ENCODE measurements at places on chromosomes 1 and 21.

- DNase-seq: no peak
Observed at GRCh38 chr1:208724079-208724478, 479.9 kb upstream of the PLXNA2 start.

- no peak for DNase-seq
Observed at GRCh38 chr1:94227624-94228023, 9.8 kb downstream of the ARHGAP29 start.

DNA sequence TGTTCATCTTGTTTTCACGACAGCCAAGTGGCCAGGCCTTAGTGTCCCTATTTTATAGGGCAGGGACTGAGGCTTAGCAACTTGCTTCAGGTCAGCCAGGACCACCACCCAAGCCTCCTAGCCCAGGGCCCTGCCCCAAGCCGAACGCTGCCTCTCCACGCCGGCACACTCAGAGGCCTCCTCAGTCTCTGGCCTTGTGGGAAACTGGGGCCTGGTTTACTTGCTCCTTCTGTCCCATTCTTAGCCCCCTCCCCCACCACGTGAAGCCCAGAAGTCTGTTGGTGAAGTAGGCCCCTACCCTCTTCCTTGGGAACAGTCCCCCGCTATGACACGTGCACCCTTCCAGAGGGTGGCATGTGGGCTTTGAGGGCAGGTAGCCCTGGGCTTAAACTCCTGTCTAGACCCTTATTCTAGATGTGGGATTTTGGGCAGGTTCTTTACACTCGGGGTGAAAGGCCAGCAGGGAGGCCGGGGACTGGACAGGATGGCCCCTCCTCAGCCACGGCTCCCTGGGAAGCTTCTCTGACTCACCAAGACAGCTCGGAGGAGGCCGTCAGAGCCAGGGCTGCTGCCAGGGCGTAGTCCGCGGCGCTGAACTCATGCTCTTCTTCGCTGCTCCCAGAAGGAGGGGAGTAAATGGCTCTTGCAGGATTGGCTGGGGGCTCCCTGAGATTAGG is 4.3 kb downstream of the MYOM3 start:
- DNase-seq: no peak

DNA sequence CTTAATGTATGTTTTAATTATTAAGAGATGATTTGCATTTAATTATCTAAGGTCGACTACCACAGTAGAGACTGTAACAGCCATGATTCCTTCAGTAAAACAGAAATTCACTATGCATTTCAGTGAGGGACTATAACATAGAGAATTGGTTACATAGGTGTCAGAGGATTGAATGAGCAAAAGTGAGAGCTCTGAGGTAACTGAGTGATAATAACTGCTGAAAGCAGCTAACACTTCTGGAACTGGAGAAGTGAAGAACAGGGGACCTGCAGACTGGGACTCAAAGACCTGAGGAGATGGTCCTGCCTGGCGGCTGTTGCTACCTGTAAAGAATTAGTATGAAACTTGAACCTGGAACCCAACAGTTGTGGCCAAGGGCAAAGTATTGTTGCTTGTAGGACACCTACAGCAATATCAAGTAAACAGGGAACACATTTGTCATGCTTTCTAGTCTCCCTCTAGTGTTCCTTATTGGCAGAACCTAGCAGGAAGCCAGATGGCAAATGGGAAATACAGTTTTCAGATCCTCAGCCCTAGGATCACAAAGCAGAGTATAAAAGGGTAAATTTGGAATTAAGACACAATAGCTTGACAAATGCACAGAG is 110.6 kb downstream of the HS2ST1 start:
- DNase-seq: no peak

DNA sequence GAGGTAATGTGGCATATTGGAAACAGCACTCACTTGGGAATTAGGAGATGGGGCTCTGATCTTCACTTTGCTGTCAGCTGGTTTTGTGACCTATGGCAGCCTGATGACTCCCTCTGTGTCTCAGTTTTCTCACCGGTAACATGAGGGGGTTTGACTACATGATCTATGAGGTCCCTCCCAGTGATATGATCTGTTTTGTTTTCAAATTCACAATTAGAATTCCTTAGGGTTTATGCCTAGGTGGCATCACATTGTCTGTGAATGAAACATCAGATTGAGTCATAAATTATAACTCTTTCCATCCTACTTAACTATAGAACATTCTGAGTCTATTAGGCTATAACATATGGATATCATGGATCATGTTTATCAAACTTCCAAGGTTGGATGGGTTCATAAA is 386.6 kb downstream of the PTBP2 start:
- no peak for DNase-seq

DNA sequence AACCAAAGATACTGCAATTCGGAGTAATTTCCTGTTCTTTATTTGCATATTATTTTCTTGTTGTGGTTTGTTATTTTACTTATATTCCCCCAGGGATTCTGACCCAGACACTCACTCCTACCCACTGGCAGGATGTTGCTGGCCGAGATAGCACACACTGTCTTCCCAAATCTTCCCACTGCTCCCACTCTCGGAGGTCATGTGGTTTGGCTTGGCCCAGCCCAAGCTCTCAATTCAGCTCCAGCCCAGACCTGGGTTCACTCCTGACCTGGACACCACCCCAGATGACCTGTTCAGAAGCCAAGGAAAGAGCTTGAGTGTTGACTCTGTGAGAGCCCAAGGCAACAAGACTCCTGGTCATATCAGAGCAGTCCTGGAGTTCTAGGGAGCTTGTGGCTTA is 1.2 kb upstream of the FAM43B start:
- DNase-seq: no peak

Data from activated B cell treated with CpG ODN at 0.5 μM for 24 hours (primary cell).